Renal cortical epithelial cell (primary cell): ENCODE measurements at places on chromosomes 1 and 21. TPM values are rescaled to one million over a fixed set of nuclear protein-coding genes. Genes with fewer than 3 reads are reported as not detected.

Gene RGS13
- total RNA-seq, result not detected in 2 replicates

Gene ADARB1
- 2.4 and 9.7 TPM in 2 replicates for total RNA-seq

GRCh38 chr21:33198346-33199099 is 31.2 kb upstream of the IFNAR2 start:
- no peak for DNase-seq

DNA sequence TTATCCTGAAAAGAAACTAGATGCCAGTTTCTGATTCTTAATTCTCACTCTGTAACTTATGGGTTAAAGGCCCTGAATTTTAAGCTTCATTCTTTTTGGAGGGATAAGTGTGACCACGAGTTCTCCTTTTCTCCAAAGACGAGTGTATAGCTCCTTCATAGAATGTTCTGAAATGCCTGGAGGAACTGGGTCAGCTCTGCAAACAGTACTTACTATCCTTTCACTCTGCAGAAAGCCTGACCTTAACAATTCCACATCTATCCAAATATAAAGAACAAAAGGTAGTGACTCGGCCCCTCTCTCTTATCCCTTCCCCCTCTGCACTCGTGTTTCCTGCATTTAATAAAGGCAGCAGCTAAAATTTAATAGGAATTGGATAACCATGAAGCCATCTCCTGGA is 150.5 kb downstream of the LYPLAL1 start:
- DNase-seq, result no peak

DNA sequence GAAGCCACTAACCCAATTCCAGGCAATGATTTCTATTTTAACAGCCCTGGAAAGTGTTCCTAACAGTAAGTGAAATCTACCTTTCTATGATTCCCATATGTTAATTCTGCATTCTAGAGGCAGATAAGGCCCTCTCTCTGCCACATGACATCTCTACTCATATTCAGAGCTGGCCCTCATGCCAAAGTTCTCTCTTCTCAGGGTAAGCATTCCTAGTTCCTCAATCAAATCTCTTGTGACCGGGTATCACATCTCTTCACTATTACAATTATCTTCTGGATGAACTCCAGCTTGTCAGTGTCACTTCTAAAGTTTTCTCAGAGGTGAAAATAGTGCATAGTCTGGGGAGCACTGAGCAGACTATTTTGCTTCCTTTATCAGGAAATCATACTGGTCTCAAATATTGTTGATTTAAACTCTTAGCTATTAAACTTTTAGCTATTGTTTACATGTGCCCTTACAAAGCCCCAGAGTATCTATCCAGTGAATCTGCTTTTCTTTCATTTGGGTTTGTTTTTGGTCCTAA is 66.4 kb upstream of the TNFSF18 start:
- no peak for DNase-seq

DNA sequence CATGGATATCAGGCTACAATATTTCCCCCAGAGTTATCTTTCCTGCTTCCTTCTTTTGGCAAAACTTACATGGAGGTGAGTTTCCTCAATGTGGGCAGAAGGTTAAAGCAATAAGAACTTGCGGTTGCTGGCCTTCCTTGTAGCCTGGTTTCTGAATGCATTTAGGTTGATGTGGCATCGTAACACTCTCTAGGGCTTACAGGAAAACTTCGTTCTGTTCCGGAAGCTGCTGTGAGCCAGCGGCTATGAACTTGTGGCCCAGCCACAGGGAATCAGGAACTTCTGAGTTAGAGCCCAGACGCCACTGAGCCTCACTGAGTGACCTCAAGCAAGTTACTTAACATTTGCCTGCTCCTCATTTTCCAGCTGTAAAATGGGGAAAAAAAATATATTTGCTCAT is 623.4 kb upstream of the ADAMTS5 start:
- DNase-seq, result peak; percentile 35

- DNase-seq, result no peak
Measured at GRCh38 chr1:46807046-46807972, 8.5 kb downstream of the CYP4B1 start.

GRCh38 chr1:190170321-190170720 is 307.3 kb downstream of the BRINP3 start:
- DNase-seq, result no peak
